ENCODE measurements at places on chromosomes 1 and 21.

- DNase-seq, result no peak
Measured at GRCh38 chr21:29581393-29581792, 282.7 kb downstream of the BACH1 start.

DNA sequence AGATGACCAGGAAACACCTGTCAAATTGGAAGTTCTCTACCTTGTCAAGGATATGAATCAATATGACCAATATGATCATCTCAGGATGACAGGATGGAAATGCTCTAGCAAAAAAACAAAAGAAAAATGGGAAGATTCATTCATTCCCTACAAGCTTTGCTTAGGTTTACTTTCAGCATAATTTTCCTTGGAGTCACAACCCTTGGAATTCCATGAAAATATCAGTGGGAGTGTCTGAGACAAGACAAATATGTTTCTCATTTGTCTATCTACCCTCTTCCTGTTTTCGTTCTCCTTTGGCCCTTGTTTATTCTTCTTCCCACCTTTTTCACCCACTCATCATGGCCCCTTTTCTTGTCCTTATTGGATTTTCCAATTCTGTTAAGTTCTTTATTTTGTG lies 50.6 kb downstream of the COLGALT2 start:
- no peak for DNase-seq

- DNase-seq, result no peak
Measured at GRCh38 chr1:52857443-52857842, 14.9 kb downstream of the ZYG11A start.

GRCh38 chr1:73056826-73057225 lies 774.5 kb upstream of the NEGR1 start:
- DNase-seq, result no peak

DNA sequence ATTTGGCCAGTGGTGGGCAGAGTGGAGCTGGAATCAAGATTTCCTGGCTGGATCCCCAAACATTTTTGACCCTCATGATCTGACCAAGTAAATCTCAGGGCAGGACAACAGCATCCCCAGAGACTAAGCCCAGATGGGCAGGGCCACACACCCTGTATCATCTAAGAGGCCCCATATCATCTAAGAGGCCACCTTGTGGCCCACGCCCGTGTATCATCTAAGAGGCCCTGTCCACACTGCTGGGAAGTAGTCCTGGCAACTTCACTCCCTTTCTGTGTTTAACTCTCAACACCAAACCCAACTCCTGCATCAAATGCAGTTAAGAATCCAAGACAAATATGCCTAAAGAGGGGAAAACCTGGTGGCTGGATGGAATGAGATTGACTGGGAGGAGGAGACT lies 81.6 kb upstream of the SSX2IP start:
- DNase-seq, result peak; percentile 20

GRCh38 chr1:221994939-221995338 lies 253.1 kb upstream of the DUSP10 start:
- no peak for DNase-seq

GRCh38 chr1:153888533-153888932 lies 34.2 kb downstream of the GATAD2B start:
- DNase-seq, result no peak

GRCh38 chr1:223313415-223313754 lies 50.6 kb downstream of the SUSD4 start:
- no peak for DNase-seq

GRCh38 chr1:71072273-71072672 lies 8.6 kb downstream of the ZRANB2 start:
- DNase-seq, result no peak

GRCh38 chr1:232521660-232522059 lies 108.3 kb downstream of the SIPA1L2 start:
- DNase-seq, result no peak

GRCh38 chr1:110872366-110872744 lies 593 bp upstream of the CD53 start:
- DNase-seq, result no peak

GRCh38 chr1:3283849-3284248 lies 170.6 kb upstream of the ARHGEF16 start:
- DNase-seq, result peak; percentile 70

DNA sequence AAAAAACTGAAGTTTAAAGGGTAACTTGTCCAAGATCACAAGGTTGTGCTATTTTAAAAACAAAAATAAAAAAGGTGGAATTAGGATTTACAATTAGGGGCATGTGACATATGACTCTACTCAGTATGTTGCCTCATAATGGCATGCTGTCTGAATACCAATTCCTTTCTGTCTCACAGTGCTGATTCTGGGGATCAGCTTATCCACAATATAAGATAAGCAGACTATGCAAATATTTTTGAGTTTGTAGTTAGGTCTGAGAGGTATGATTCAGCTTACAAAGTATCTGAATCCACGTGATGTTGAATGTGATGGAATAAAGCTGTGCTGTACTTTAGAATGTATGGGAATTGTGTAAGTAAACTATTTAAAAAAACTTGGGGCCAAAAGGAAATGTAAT lies 216.6 kb downstream of the HHIPL2 start:
- no peak for DNase-seq

- DNase-seq, result no peak
Measured at GRCh38 chr1:170967042-170967910, 31.9 kb downstream of the MROH9 start.

GRCh38 chr1:167723707-167724323 lies 2.0 kb downstream of the MPZL1 start:
- no peak for DNase-seq

GRCh38 chr1:30300669-30301068 lies 422.7 kb downstream of the MATN1 start:
- no peak for DNase-seq

- peak; percentile 2 for DNase-seq
Measured at GRCh38 chr1:63868268-63868781, 94.5 kb downstream of the ROR1 start.

GRCh38 chr1:230375780-230376179 lies 50.4 kb downstream of the PGBD5 start:
- DNase-seq, result no peak

DNA sequence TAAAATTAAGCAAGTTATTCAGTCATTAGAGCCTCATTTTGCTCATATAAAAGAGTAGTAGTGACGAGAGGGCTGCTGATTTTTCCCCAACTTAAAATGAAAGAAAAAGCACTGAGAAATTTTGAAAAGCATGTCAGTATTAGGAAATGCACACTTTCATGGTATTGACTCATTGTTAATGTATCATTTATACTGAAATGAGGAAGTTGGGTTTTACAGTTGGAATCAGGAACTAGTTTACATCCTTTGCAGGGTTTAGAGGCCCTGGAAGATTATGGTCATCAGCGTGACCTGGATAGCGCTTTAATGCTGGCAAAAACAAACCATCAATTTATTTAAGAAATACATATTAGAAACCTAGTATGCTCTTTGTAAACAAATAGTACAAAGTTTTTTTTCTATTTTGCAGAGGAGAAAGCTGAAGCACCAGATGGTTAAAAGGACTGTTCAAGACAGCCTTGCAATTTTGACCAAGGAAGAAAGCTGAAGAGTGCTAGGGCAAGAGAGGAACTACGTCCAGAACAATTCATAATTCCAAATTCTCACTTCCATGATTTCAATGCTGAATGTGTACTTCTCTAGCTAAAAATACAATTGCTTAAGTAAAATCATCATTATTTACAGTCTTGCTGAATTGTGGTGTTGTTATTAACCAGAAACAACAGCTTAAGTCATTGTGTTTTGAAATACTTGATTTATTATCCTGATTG lies 94.8 kb upstream of the SGIP1 start:
- no peak for DNase-seq

DNA sequence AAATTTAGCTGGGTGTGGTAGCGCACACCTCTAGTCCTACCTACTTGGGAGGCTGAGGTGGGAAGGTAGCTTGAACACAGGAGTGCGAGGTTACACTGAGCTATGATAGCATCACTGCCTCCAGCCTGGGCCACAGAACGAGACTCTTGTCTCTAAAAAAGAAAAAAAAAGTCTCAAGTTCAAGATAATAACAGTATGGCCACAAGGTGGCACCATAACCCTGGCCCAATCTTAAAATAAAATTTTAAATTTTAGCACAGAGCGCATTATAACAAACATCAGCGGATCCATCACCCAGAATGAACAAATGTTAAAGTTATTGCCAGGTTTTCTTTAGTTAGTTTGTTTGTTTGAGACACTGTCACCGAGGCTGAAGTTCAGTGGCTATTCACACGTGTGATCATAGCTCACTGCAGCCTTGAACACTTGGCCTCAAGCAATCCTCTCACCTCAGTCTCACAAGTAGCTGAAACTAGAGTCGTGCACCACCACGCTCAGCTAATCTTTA lies 2.9 kb upstream of the HTR6 start:
- DNase-seq, result no peak

DNA sequence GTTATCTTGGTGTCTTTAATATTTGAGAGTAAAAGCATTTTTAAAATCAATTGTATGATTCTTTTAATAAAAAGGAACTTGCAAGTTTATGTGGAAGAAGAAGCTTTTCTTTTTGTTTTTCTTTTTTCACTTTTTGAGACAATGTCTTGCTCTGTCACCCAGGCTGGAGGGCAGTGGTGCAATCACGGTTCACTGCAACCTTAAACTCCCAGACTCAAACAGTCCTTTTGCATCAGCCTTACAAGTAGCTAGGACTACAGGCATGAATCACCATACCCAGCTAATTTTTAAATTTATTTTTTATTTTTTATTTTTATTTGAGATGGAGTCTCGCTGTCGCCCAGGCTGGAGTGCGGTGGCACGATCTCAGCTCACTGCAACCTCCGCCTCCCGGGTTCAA lies 34.1 kb downstream of the CMPK1 start:
- no peak for DNase-seq

DNA sequence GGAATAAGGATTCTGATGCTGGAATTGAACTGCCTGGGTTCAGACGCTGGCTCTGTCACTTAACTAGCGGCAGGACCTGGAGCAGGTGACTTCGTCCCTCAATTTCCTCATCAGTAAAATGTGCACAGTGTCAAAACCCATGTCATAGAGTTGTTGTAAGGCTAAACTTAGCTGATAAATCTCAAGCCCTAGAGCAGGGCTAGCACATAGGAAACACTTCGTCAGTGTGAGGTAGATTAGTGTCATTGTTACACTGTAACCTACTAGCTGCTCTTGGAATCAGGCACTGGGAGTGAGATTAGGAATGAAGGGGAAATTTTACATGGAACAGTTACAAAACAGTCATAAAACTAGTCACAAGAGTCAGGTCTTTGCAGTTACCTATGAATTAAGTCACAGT lies 56.1 kb upstream of the ANGPTL1 start:
- DNase-seq, result no peak

DNA sequence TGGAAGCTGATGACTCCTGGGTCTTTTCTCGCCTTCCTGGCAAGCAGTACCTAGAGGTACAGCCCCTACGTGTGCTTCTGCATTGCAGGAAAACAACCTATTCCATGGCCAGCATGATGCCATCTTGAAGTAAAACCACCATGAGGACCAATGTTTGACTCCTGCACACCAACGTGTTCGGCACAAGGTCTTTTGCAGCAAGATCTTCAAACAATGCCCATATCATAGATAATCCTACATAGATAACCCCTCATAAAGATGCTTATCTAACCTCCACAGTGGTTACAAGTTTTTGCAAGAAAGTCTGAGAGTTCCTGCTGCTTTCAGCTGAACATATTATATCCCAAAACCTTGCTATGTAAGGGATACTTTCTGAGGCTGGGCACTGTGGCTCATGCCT lies 141.1 kb upstream of the MAP1LC3C start:
- no peak for DNase-seq

- no peak for DNase-seq
Measured at GRCh38 chr1:92933459-92933858, 27.8 kb downstream of the DIPK1A start.

DNA sequence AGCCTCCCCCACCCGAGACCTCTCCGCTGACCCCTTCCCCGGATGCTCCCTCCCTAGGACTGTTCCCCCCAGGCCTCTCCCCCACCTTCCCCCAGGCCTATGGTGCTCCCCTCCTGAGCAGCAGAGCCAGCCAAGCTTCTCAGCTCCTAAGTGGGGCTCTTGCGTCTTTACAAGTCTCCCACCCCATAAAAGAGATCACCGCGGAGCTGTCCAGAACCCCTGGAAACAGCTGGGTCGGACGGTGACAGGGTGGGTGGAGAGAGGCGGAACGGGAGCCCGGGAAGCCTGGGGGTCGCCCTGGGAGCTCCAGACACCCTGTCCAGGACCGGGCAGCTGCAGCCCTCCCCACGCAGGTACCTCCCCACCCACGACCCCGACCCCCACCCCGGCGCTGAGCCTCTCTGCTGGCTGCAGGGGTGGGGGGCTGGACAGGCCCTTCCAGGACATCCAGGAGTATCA lies 61.2 kb downstream of the WNT9A start:
- DNase-seq, result no peak

- no peak for DNase-seq
Measured at GRCh38 chr21:44919913-44920693, 596 bp downstream of the ITGB2 start.

DNA sequence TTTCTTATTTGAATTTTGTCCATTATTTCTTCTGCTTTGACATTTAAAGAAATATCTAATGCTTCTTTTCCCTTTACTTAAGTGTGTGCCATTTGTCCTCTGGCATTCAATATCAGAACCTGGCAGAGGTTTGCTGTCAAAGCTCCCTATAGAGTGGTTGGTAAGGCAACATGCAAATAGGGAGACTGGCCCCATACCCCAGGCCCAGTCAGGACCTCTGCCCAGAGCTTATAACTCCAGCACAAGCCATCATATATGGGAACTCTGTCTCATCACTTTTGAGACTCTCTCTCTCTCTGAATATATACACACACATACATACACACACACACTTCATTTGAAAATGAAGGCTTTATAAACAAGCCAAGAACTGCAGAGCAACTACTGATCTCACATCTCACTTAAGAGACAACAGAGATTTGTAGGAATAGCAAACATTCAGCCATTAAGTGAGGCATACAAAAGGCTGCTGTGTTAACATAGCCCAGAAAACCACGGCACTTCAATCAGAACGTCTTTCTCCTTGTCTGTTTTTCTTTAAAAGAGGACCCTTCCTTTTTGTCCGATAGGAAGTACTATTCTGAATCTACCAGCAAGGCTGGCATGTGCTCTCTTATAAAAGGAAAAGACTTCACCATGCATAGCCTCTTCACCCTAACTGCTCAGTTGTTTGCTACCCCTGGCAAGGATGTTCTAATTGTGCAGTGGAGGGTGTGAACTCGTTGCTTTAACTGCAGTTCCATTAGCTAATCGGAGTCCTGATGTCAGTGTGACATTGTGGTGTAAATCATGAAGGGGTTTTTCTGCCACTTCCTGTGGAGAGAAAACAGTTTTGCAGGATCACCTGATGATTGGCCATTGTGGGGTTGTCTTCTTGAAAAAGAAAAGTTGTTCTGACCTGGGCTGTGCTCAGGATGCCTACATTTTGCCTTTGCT lies 101.7 kb downstream of the NR5A2 start:
- no peak for DNase-seq

DNA sequence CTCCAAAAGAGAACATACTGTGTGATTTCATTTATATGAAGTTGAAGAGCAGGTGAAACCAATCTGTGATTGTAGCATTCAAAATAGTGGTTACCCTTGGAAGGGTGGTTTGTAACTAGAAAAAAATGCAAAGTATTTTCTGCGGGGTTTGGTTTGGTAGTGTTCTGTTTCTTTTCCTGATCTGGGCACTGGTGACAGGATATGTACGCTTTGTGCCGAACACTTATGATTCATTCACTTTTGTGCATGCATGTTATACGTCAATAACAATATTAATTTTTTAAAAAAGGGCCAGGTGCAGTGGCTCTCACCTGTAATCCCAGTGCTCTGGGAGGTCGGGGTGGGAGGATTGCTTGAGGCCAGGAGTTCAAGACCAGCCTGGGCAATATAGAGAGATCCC lies 63.8 kb downstream of the CD34 start:
- no peak for DNase-seq
